Activated CD4-positive, CD25-positive, alpha-beta regulatory T cell treated with anti-CD3 and anti-CD28 coated beads, Interleukin-2, amount 50 U/mL, for 16 hours (primary cell): ENCODE measurements at places on chromosomes 11 and 22.

DNA sequence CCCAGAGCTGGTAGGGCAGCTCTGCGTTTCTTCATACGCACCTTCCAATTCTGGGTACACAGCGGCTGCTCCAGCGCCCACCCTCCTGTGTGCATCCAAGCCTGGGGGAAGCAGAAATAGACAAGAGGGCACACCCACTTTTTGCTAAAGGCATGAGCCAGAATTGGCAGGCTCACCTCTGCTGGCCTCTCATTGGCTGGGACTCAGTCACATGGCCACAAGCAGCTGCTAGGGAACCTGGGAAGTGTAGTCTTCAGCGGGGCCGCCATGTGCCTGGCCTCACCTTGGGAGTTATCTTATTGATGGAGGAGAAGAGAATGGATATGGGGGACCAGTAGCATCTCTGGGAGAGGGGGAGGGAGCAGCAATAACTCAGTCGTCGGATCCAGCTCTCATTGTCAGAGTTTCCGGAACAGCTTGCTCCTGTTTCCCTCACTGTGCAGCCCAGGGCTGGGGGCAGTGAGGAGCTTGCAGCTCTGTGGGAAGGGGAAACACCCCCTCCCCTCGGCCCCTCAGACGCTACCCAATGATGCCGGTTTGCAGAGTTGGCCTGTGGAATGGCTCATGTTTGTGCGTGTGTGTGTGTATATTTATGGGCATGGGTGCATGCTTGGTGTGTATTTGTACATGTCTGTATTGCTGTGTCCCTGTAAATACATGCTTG lies 11.8 kb upstream of the MIEF1 start:
- peak; percentile 64 for DNase-seq

DNA sequence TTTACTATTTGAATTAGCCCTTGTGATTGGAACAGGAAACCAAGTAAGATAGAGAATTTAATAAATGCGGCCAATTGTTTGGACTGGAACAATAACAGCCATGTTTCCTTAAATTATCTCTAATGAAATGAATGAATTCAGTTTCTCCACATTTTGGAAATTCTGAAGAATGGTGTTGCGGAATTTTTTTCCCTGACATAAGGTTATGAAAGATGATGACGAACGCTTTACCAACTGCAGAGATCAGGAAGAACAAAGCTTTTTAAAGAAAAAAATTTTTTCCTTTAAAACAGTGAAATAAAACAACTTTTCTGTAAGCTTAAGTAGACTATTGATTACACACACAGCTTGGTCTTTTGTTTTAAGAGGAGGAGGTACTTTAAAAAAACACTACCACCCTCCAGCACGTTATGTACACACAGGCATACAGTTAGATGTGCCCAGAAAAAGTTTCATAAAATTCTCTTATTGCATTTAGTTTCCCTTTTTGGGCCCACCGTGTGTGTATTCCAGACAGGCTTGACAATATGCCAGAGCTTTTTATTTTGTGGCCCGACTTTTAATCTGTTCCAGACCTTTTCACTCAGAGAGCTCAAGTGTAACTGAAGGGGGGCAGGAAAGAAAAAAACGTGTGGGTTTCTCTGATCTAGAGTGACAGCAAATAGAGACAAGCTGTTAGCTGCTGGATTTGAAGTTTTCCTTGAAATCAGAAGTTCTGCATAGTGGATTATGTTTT lies 77.3 kb downstream of the YAP1 start:
- DNase-seq = no peak

- DNase-seq = no peak
Observed at GRCh38 chr22:39543095-39543494, 10.5 kb upstream of the RPS19BP1 start.

DNA sequence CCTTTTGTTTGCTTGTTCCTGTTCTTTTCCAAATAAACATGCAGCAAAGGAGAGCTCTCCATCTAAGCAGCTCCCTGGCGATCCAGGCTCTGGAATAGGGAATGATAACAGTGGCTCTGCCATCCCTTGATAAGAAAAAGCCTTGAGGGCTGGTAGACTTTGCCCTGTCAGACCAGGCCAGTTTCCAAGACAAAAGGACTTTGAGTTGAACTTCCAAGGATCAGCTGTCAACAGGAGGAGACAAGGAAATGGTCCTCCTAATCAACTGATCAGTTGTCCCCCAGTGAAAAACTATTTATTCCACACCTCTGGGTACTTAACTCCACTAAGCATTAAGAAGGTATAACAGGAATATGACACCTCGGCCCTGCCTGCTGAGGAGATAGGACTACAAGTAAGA lies 127.8 kb downstream of the PARVA start:
- DNase-seq = no peak

GRCh38 chr11:69203381-69203780 lies 47.6 kb downstream of the SMIM38 start:
- no peak for DNase-seq

DNA sequence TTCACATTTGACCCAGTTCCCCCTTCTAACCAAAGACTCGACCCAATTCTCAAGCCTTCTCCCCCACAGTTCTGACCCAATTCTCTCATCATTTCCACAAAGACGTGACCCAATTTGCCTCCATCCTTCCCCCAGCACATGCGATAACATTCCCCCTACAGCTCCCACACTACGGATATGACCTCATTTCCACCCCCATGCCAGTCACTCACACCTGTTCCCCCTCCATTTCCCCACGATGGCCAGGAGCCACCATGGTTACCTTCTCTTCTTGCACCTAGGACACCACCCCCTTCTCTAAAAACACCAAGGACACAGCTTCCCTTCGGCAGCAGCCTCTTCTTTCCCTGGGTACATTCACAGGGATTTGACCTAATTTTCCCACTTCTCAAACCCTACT lies 25.1 kb downstream of the CACNG2 start:
- no peak for DNase-seq

- DNase-seq = no peak
Observed at GRCh38 chr11:67648796-67649613, 1.5 kb downstream of the ACY3 start.

GRCh38 chr11:125999234-125999880 lies 53.5 kb downstream of the VSIG10L2 start:
- no peak for DNase-seq

DNA sequence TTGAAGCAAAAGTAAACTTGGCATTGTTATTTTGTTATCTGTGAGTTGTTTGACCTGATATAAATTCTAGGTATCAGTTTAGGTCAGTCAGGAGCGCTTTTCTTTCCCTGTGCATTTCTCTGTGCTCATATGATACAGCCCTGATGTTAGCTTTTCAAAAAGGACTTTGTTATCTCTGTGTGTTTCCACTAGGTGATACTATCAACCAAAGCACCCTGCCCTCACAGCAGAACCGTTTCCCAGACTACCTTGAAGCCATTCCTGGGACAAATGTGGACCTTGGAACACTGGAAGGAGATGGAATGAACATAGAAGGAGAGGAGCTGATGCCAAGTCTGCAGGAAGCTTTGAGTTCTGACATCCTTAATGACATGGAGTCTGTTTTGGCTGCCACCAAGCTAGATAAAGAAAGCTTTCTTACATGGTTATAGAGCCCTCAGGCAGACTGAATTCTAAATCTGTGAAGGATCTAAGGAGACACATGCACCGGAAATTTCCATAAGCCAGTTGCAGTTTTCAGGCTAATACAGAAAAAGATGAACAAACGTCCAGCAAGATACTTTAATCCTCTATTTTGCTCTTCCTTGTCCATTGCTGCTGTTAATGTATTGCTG lies 87.7 kb upstream of the BIRC3 start:
- DNase-seq = no peak

- no peak for DNase-seq
Observed at GRCh38 chr11:69603111-69603836, 37.7 kb upstream of the CCND1 start.

GRCh38 chr11:120021978-120022377 lies 115.9 kb downstream of the TRIM29 start:
- no peak for DNase-seq

DNA sequence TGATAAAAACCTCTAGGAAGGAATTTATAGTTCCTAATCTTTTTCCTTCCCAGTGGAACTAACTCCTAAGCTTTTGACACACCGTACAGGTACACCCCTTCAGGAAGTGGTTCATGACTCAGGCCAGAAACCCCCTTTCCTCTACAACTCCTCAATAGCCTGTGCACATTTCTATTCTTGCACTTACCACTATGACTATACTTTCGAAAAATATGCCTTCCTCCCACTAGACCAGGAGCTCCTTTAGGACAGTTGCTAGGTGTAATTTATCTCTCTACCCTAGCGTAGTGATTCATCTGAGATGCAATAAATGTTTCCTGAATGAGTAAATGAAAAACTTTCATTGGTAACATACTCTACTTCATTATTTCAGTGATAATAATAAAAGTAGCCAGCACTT lies 14.5 kb downstream of the MAP6 start:
- DNase-seq = no peak

DNA sequence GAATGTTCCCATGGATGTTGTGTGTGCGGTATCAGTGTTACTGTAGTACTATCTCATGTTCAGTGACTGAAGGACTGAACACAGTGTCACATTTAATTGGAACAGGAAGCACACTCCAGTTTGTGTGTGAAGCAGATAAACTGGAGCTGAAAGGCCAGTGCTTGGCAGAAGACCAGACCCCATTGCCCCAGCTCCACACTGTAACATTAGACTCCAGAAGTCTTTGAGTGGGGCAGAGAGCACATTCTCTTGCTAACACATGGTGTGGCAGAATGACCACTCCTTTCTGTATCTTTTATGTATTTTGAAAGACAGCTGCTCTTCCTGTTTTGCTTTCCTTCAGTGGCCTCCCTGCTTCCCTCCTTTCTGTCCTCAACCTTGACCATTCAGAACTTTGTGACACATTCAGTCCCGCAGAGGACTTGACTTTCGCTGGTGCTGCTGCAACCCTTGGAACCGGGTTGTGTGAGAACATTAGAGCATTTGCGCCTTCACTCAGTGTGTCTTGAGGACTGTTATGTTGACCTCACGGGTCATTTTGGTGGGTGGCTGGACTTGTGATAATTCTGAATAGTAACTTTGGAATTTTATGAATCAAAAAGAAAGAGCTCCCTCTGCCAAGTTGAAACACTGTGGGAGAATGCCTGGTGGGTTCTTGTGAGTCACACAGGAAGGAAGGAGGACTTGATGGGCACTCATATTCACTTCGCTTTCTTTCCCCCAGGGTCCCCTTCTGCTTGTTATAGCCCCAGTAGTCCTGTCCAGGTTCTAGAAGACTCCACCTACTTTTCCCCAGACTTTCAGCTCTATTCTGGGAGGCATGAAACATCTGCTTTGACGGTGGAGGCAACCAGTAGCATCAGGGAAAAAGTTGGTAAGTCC lies 26.4 kb downstream of the AMOTL1 start:
- no peak for DNase-seq
